Fibroblast of skin of left quadriceps (primary cell): ENCODE measurements at places on chromosomes 7 and 10.

DNA sequence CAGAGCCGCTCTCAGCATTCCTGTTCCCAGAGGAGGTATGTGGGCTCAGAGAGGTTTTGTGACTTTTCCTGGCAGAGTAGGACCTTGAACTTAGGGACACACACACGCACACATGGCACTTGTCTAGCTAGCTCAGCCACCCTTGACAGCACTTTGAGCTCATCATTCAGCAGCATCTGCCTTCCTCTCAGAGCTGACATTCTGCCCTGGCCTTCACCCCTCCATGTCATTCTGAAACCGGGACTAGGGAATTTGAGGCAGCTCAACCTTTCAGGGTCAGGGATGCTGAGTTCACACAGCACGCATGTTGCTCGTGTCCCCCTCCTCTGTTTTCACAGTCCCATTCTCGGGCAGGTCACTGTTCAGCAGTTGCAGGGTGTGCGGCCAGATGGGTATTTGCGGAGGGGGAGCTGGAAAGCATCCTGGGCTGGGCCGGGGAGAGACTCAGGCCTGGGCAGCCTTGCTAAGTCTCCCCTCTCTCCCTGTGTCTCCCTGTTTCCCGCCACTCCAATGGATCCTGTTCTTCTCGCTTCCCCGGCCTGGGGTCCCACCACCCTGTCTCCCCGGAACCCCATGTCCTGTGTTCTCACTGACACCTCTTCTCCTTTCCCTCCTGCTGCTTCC lies 78.0 kb downstream of the COL13A1 start:
- DNase-seq = no peak

DNA sequence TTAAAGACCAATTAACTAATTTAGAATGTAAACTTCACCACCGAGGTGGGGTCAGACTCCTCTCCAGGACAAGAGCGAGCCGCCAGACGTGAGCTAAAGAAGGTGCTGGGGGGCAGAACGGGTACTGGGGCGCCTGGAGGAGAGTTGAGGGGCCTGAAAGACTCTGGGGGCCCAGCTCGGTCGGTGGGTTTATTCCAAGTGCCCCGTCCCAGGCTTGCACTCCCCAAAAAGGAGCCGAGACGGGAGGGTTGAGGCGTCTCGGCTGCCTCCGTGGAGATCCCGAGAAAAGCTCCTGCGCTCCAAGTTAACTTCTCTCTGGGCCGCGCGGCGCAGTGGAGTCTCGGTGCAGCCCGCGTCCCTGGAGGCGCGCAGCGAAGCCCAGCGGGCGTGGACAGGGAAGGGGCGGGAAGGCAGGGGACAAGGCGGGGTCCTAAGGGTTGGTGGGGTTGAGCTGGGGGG lies 553.3 kb downstream of the TFEC start:
- no peak for DNase-seq

GRCh38 chr7:50725774-50726173 lies 56.9 kb downstream of the GRB10 start:
- DNase-seq = no peak

DNA sequence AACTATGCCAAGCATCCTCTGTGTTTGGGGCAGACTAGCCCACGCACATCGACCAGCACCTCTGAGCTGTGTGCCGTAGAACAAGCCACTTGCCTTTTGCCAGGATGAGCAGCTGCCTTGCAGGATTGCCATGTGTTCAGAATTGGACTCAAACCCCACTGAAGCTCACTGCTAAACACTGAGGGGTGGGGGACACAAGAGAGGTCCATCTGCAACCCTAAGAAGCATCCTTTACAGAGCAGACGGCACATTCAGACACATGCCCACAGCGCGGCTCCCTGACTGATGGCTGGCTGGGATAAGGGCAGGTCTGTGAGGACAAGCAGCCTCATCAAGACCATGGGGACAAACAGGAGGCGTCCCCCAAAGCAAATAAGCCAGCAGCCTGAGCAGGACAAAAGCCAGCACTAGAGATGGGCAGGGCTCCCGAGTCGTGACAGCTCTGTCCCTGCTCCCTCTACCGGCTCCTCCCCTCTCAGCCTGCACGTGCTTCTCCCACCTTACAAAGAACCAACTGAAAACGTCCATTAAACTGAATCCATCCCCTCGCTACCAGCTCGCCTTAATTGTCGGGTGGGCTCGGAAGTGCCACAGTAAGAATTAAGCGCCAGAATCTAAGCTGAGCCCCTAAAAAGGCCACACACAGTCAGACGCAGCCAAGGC lies 114.2 kb downstream of the PRKAG2 start:
- DNase-seq = no peak
